Stimulated activated CD8-positive, alpha-beta memory T cell treated with anti-CD3 and anti-CD28 coated beads, Interleukin-15, amount 100 ng/mL, for 1 hour (primary cell): ENCODE measurements at places on chromosomes 1 and 21.

DNA sequence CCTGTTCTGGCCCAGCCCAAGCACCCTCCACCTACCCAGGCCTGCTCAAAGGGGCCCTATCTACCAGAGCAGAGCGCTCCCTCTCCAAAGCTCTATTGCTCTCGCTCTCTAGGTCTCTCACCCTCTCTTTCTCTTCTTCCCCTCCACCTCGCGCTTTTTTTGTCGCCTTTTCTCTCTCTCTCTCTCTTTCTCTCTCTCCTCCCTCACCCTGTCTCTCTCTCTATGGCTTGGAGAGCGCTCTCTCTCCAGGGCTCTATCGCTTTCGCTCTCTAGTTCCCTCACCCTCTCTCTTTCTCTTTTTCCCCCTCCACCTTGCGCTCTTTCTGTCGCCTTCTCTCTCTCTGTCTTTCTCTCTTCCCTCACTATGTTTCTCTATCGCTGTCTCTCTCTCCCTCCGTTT lies 3.4 kb upstream of the ZNF678 start:
- DNase-seq = no peak

DNA sequence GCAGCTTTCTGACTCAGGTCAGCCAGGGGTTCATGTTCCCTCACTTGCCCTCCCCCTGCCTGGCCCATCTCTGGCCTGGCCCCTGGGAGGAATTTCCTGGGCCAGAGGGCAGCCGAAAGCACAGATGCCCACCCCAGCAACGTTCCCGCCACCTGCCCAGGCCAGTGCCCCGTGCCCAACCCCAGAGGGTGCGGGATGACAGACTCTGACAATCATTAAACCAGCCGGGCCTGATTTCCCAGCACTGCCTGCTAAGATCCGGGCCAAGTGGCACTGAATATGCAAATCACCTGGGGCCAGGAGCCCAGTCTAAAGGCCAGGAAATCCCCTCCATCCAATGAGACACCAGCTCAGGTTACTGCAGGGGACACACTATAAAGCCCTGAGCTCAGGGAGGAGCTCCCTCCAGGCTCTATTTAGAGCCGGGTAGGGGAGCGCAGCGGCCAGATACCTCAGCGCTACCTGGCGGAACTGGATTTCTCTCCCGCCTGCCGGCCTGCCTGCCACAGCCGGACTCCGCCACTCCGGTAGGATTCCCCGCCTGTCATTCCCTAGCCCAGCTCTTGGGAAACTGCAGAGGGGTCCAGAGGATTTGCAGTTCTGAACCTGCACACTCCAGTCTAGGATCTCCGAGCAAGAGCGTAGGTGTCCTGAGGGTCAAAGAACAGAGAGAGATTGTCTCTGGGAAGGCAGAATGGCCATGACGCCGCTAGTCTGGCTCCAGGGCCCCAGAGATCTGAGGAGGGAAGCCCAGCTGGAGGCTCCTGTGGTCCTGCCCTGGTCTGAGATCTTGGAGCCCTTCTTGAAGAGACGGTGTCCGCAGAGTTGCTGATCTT lies at the start of gene ELF3:
TSS of gene ELF3 (plus strand) at position 408 of the 836 bp plus-strand sequence. CDS start 550 bp downstream, outside the sequence.
- DNase-seq = no peak

GRCh38 chr21:35229290-35229689 lies 180.2 kb upstream of the RUNX1 start:
- no peak for DNase-seq

GRCh38 chr1:16158993-16159831 lies 3.3 kb upstream of the EPHA2 start:
- DNase-seq = no peak

- DNase-seq = no peak
These were observed 15.6 kb upstream of the TTLL10 start for GRCh38 chr1:1157914-1158710.

DNA sequence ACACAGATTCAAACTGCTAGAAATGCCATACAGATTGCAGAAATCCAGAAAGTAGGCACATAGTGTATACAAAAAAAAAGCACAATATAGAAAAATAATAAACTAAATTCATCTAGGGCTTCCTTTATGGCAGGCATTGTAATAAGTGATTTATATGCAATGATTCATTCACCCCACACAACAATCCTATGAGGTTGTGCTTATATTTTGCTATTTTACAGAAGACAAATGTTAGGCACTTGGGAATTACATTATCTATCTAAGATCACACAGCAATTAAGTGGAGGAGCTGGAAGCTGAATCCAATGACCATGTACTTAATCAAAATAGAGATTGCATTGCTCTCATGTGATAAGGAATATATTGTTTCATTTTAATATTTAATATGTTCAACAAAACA lies 225.7 kb upstream of the KCNK2 start:
- no peak for DNase-seq

GRCh38 chr1:246218686-246219085 lies 288.4 kb downstream of the SMYD3 start:
- DNase-seq = no peak

DNA sequence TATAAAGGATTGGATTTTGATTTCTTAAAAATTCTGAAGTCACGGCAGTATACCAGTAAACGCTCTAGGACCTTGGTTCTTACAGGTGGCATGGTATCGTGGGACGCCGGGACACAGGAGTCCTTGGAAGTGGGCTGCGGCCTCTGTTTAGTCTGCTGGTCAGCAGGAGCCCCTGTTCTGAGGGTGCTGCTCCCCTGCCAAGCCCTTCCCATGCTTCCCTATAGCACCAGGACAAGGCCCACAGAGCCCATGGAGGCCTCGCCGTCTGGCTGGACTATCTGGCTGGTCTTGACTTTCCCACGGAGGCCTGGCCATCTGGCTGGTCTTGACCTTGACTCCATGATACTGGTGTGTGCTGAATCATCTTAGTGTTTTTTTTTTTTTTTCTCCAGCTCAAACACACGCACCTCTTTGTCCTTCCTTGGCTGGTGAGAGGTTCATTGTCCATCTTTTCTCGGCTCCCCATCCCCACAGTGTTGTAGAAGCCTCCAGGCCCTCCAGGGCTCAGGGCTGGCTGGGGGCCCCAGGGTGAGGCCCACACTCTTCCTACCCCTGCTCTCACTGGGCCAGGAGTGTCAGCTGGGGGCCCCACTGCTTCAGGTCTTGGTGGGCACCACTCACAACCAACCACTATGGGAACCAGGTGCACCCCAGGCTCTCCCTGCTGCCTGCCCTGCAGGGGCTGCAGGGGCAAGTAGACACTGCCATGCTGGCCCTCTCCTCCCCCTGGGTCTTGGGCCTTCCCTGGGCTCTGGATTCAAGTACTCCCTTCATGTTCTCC lies 16.5 kb upstream of the TTC34 start:
- no peak for DNase-seq

- no peak for DNase-seq
These were observed 101.2 kb upstream of the ERG start for GRCh38 chr21:38599381-38599975.

DNA sequence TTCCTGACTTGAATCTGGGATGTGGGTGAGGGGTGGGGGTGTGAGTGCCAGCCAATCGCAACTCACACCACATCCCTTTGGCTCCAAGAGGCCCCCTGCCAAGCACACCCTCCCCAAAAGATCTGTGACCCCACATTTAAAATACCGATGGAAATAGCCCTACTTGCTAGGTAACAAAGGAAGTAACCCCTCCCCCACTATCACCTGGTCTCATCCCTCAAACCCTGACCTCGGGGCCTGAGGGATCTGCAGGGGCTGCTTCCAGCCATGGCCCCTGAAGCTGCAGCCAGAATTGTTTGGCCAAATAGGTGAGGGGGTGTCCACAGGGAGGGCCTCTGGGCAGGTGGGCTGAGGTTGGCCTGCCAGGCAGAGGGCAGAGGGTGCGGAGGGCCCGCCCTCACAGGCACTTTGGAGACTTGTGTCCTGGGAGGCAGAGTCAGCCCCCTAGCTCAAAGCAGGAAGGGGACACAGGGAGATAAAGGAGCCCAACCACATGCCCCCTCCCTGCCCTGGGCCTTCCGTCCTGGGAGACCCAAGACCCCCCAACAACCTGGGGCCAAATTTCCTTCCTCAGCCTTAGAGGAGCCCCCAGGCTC lies 37.2 kb downstream of the SDC3 start:
- DNase-seq = no peak

DNA sequence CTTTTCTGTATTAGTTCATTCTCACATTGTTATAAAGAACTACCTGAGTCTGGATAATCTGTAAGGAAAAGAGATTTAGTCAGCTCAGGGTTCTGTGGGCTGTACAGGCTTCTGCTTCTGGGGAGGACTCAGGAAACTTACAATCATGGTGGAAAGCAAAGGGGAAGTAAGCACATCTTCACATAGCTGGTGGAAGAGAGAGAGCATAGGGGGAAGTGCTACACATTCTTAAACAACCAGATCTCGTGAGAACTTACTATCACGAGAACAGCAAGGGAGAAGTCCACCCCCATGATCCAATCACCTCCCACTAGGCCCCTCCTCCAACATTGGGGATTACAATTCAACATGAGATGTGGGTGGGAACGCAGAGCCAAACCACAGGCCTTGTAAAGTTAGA lies 37.9 kb upstream of the AHCTF1 start:
- no peak for DNase-seq

DNA sequence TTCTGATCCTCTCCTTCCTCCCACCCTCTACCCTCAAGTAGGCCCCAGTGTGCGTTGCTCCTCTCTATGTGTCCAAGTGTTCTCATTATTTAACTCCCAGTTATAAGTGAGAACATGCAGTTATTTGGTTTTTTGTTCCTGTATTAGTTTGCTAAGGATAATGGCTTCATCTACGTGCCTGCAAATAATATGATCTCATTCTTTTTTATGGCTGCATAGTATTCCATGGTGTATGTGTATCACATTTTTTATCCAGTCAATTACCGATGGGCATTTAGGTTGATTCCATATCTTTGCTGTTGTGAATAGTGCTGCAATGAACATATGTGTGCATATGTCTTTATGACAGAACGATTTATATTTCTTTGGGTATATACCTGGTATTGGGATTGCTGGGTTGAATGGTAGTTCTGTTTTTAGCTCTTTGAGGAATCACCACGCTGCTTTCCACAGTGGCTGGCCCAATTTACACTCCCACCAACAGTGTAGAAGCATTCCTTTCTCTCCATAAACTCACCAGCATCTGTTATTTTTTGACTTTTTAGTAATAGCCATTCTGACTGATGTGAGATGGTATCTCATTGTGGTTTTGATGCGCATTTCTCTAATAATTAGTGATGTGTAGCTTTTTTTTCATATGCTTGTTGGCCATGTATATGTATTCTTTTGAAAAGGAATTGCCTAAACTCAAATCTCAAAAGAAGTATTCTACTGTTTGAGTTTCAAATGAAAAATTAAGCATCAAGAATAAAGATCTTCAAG lies 116.9 kb downstream of the ETS2 start:
- no peak for DNase-seq

DNA sequence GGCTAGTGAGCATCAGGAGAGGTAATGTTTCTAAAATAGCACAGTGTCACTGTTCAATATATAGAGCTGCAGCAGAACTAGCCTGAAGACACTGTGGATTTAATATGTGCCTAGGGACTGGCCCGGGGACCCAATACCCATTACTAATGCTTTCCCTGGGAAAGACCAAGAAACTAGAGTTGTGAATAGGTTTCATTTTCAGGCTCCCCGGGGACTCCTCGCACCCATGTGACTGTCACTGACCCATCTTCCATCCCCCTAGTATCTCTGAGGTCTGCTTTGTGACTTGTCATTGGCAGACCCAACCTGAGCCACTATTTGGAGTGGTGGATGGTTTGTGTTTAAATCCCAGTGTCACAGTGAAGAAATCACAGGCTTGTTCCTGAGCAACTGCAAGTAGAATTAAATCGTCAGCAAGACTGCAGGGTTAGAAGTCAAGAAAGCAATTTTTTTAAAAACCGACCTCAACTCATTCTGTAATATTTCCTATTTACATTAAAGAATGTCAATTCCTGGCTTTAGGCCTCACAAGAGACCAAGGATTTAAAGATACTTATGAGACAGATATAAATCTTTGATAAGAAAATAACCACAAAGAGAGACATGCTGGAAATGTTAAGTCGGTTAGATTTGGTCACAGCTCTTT lies 130.0 kb upstream of the TNR start:
- no peak for DNase-seq

DNA sequence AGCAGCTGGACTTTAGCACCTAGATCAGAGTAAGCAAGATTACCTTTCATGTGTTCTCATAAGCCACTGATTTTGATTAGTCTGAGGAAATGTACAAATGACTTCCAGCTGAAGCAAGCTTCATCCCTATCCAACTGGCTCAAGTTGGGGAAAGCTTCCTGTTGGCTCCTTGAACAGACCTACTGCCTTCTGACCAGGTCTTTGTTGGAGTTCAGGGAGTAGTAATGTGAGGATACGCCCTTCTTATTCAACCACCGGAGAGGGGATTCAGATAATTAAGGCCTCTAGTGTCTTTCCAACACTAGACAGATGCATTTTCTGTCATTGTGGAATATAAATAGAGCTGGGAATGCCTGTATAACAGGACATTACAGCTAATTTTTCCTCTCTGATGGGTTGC lies 268.9 kb downstream of the TGFB2 start:
- no peak for DNase-seq

- DNase-seq = no peak
These were observed 49.4 kb downstream of the WDR4 start for GRCh38 chr21:42829954-42830353.

- DNase-seq = no peak
These were observed 44.4 kb upstream of the SCCPDH start for GRCh38 chr1:246679794-246680177.

DNA sequence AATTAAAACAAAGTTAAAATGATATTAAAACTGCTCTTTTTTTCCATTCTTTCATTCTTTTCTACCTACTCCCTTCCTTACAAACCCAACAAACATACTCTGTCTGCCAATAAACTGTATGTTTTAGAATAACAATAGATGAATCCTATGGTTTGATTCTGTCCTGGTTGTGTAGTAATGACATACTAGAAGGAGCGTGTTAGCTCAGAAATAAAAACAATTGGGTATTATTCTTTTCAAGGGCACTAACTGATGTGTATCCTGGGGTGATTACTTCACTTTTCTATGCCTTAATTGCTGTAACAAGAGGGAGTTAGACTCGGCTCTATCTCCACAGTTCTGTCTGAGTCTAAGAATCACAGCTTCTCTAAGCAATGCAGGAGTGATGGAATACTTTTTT lies 194.4 kb downstream of the GIPC2 start:
- DNase-seq = no peak

- no peak for DNase-seq
These were observed 33.9 kb upstream of the IPO9 start for GRCh38 chr1:201795066-201795465.

- DNase-seq = no peak
These were observed 4.1 kb downstream of the RWDD3 start for GRCh38 chr1:95237981-95238703.

GRCh38 chr1:161933592-161934588 lies 89.8 kb downstream of the OLFML2B start:
- DNase-seq = no peak

DNA sequence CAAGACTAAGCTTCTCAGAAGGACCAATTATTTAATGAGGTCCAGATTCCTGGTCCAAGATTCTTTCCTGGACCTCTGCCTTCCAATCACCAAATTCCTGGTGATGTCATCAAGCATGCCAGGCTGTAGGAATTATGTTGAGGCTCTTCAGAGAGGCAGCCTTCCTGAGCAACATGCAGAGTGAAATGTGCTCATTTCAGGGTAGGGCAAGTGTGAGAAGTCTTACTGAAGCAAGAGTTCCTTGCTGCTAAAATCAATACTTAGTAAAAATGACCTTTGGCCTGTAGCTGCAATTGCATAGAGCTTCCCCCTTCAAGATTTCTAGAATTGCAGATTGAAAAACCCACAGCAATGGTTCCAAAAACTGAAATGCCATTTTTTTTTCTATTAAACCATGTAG lies 31.7 kb upstream of the BCAR3 start:
- no peak for DNase-seq
